Fibroblast of the aortic adventitia (primary cell): ENCODE measurements at places on chromosomes 6 and 20. TPM values are rescaled to one million over a fixed set of nuclear protein-coding genes. Genes with fewer than 3 reads are reported as not detected.

DNA sequence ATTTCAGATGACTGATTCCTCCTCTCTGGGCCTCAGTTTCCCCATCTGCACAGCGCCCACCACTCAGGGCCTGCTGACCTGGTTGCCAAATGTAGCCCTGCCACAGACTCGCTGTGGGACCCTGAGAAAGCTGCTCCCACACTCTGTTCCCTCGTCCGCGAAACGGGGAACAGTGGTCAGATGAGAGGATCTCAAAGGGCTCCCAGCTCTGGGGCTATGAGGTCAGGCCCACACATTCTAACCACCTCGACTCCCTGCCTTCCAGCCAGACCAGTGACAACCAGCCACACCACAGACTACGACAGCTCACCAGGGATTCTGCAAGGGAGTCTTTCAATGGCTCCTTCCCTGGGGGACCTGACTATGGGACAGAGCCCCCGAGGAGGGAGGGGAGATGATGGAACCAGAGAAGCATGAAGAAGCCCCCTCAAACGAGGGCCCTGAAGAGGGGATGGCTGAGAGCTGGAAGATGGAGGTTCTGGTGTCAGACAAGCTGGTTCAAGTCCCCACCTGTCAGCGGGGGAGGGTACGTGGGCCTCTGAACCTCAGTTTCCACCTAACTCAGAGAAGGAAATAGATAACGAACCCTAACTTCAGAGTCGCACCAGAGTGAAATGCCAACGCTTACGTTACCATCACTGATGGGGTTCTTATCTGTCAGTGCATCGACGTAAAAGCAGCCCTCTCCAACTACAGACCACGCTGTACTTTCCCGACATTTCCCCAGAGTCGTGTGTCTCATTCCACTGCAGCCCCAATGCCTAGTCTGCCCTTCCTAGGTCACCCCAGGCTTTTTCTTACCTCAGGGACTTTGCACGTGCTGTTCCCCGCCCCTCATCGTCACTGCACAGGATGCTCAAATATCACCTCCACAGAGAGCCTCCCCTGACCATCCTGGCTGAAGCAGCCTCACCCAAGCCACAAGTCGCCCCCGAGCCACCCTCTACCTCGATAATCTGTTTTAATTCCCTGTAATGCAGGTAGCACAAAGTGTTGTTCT, 60.5 kb downstream of the PREX1 start:
- no peak for DNase-seq

DNA sequence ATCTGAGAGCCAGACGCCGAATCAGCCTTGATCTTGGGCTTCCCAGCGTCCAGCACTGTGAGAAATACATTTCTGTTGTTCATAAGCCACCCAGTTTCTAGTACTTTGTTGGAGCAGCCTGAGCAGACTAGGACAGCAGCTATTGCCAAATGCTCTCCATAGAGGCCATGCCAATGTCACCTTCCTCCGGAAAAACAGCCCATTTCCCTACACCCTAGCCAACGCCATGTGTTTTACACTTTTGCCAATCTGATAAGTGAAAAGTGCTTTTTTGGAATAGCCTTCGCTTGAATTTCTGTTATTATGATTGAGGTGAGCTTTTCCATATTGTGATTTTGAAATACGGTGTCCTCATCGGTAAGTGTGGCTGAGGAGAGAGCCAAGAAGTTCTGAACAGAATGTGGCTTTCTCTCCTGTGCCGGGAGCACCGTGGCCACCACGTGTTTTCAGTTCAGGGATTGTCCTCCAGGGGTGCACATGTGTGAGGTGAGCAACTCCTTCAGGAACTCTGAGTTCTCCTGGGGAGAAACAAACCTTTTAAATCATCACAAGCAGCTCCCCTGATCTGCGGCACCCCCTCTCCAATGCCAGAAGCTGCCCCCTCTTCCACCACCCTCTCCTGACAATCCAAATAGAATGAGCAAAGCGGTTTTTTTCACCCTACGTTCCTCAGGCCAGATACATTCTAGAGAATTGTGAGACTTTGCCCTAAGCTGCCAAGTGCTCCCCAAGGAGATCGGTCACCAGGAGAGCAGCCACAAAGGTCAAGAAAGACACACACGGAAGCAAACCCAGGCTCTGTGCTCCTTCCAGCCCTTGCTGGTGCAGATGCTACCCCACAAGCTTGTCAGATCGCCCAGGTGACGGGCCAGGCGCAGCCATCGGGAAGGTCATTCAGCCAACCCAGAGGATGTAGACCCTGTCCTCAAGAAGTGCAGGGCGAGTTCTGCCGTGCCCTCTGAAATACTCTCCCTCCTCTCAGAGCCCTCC, 36.0 kb downstream of the TAF8 start:
- no peak for DNase-seq

GRCh38 chr6:12956991-12957320, 240.4 kb downstream of the PHACTR1 start:
- DNase-seq, result no peak

DNA sequence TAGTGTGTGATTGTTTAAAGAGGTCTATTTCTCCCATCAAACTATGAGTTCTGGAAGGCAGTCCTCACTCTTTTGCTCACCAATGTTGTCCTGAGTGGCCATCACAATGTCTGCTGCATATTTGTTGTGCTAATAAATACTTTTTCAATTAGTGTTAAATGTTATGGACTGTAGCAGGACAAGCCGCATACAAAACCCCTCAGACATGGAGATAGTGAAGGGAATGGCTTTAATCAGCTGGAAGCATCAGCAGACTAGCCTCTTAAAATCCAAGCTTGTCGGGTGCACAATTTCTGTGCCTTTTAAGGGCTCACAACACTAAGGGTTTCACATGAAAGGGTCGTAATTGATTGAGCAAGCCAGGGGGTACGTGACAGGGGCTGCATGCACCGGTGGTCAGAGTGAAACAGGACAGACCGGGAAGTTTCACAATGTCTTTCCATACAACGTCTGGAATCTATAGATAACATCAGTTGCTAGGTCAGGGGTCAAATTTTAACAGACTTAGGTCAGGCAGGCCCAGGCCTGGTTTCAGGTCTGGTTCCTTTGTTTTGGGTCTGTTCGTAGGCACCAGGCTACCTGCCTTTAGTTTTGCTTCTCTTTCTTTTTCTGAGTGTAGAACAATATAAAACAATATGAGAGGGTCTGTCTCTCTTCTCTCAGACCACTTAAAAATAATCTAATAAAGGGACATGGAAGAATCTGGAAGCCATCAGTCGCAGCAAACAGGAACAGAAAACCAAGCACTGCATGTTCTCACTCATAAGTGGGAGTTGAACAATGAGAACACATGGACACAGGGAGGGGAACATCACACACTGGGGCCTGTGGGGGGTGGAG, 327.6 kb upstream of the HTR1E start:
- DNase-seq, result no peak

- DNase-seq, result no peak
Observed at GRCh38 chr20:12180107-12180661, 262.5 kb downstream of the BTBD3 start.

The CRISP2 gene
- not detected in 2 replicates for total RNA-seq

The HSPA12B gene
- 0.18 and 8.3 TPM in 2 replicates for total RNA-seq
